ENCODE measurements at places on chromosomes 16 and 17. TPM values are rescaled to one million over a fixed set of nuclear protein-coding genes. Genes with fewer than 3 reads are reported as not detected.

The IRX5 gene
- 4.1 TPM for total RNA-seq

The ABAT gene
- total RNA-seq, result 14.9 TPM

The CES1 gene
- 23.8 TPM for total RNA-seq

The CMTM2 gene
- not detected for total RNA-seq

The CACNG4 gene
- 1.9 TPM for total RNA-seq

The CPHXL gene
- not detected for total RNA-seq

The KRTAP3-2 gene
- not detected for total RNA-seq

The PDE6G gene
- total RNA-seq, result not detected

The TMEM100 gene
- 18.0 TPM for total RNA-seq

The CACNB1 gene
- 13.4 TPM for total RNA-seq

The MAP2K6 gene
- 5.3 TPM for total RNA-seq

The TBX6 gene
- total RNA-seq, result 0.43 TPM

The ALOX15B gene
- 1.2 TPM for total RNA-seq

The SDR42E2 gene
- not detected for total RNA-seq

The LGALS9C gene
- not detected for total RNA-seq

The WSCD1 gene
- total RNA-seq, result 1.8 TPM

The TLCD2 gene
- total RNA-seq, result 1.1 TPM

The HOXB13 gene
- not detected for total RNA-seq

The SSTR5 gene
- 14.1 TPM for total RNA-seq

The EPX gene
- total RNA-seq, result not detected

The EME1 gene
- 0.33 TPM for total RNA-seq

The CNEP1R1 gene
- 13.3 TPM for total RNA-seq

The STUB1 gene
- total RNA-seq, result 135 TPM

The PDILT gene
- total RNA-seq, result not detected

The CHAD gene
- 0.70 TPM for total RNA-seq

The XAF1 gene
- total RNA-seq, result 9.4 TPM

The RAB37 gene
- 0.89 TPM for total RNA-seq

The MAF gene
- 5.4 TPM for total RNA-seq

The NOL3 gene
- total RNA-seq, result 87.5 TPM

The GPRC5C gene
- total RNA-seq, result 48.0 TPM

The PLEKHG4 gene
- 3.9 TPM for total RNA-seq

The XYLT1 gene
- 14.4 TPM for total RNA-seq
